NCI-H146 (cell line): ENCODE measurements at places on chromosomes 5 and 9.
A peak's percentile ranks its signal among the peaks of the same experiment; 100 is the strongest.

GRCh38 chr5:97074859-97075489 is 67.4 kb downstream of the LIX1 start:
- no peak for DNase-seq

DNA sequence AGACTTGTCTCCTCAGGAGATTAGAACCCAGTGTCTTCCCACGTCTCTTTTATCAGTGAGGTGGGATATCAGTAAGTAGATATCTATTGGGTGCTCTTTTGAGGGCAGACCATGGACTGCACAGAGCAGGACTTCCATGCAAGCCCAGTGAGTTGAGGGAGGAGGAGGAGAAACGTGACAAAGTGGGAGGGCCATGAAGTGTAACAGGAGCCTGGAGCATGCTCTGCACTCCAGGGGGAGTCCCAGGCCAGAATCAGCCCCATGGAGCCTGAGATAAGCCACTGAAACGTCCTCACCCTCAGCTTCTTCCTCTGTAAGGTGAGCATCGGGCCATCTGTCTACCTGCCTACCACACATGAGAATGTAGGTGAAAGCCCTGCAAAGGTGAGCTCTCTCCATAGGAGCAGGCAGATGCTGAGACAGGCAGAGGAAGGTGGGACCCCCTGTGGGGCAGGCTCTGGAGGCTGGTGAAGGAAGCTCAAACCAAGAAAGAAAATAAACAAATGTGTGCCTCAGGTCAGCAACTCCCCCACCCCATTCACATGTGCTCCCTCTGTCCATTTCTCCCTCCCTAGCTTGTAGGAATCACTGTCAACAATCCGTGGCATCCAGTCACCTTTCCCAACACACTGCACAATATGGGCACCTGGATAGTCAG is 87.4 kb downstream of the NRG2 start:
- no peak for DNase-seq

DNA sequence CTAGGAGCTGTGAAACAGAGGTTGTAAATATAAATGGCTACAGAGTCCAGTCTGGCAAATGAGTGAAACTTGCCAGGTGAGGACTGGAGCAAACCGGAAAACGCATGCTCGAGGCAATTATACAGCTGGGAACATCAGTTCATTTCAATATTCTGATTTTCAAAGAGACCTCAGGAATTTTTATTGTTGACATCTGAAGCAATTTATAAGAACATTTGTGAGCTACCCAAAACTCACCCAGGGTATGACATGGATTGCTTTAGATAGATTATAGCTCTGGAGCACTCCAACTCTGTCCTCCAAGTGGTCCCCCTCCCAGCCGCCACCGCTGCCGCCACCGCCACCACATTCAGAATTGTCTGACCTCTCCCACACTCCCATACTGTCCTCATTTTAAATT is 84.6 kb upstream of the GRAMD2B start:
- no peak for DNase-seq

DNA sequence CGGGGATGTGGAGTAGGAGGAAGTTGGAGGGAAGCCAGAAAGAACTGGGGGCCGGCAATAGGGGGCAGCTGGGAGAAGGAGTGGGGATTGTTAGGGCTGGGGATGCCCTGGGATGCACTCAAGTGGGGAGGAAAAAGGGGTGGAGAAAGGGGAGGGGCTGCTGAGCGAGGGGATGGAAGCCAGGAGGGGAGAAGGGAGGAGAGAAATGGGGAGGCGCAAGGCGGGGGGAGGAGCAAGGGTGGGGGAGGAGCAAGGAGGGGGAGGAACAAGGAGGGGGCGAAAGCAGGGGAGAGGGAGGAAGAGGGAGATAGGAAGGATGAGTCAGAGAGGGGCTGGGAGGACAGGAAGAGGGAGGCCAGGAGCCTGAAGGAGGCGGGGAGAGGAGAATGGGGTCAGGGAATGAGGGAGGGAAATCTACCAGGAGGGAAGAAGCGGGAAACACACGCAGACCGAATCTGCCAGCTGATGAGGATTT is 1.6 kb downstream of the IRX4 start:
- no peak for DNase-seq

DNA sequence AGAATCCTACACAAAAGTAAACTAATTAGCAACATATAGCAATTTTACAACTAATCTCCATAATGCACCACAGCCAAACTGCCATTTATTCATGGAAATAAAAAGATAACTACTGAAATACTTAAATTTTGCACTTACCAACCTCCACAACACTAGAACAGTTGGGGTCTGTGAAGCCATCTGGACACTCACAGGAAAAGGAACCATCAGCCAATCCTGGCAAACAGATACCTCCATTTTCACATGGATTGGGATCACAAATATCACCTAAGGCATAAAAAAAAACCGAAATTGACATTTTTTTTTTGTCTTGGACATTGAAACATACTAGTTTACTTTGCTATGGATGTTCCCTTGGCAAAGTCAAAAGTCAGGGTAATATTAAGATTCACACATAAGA is 130.7 kb downstream of the EDIL3 start:
- no peak for DNase-seq

DNA sequence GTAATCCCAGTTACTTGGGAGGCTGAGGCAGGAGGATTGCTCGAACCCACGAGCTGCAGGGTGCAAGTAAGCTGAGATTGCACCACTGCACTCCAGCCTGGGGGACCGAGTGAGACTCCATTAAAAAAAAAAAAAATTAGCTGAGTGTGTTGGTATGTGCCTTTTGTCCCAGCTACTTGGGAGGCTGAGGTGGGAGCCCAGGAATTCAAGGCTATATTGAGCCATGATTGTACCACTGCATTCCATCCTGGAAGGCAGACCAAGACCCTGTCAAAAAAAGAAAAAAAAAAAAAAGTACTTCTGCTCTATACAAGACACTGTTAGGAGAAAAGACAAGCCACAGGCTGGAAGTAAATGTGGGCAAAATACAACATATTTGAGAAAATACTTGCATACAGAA is 68.5 kb upstream of the FBXW11 start:
- no peak for DNase-seq

- no peak for DNase-seq
Observed at GRCh38 chr5:44933686-44934085, 124.9 kb downstream of the MRPS30 start.

GRCh38 chr5:156386976-156387375 is 60.0 kb downstream of the SGCD start:
- no peak for DNase-seq

GRCh38 chr5:19987612-19988361 is at the start of gene CDH18:
Gene CDH18 (minus strand): TSS chr5:19988200. CDS start chr5:19838986, 149,214 bp downstream.
- DNase-seq: peak; percentile 36

- DNase-seq: no peak
Observed at GRCh38 chr9:111016426-111017045, 21.7 kb downstream of the LPAR1 start.
